Posterior vena cava (tissue), 2 donors: ENCODE measurements at places on chromosomes 4 and X. TPM values are rescaled to one million over a fixed set of nuclear protein-coding genes. Genes with fewer than 3 reads are reported as not detected.

Gene ADRA2C
- total RNA-seq, result 56.4 TPM

Gene GAGE13
- not detected for total RNA-seq

GRCh38 chr4:26410385-26411293 lies 79.6 kb downstream of the CCKAR start:
- DNase-seq, result no peak

- no peak for DNase-seq
These were observed 522.5 kb upstream of the AGA start for GRCh38 chr4:177964693-177965168.
